ENCODE measurements at places on chromosomes 16 and 17. TPM values are rescaled to one million over a fixed set of nuclear protein-coding genes. Genes with fewer than 3 reads are reported as not detected.
A peak's percentile ranks its signal among the peaks of the same experiment; 100 is the strongest.

DNA sequence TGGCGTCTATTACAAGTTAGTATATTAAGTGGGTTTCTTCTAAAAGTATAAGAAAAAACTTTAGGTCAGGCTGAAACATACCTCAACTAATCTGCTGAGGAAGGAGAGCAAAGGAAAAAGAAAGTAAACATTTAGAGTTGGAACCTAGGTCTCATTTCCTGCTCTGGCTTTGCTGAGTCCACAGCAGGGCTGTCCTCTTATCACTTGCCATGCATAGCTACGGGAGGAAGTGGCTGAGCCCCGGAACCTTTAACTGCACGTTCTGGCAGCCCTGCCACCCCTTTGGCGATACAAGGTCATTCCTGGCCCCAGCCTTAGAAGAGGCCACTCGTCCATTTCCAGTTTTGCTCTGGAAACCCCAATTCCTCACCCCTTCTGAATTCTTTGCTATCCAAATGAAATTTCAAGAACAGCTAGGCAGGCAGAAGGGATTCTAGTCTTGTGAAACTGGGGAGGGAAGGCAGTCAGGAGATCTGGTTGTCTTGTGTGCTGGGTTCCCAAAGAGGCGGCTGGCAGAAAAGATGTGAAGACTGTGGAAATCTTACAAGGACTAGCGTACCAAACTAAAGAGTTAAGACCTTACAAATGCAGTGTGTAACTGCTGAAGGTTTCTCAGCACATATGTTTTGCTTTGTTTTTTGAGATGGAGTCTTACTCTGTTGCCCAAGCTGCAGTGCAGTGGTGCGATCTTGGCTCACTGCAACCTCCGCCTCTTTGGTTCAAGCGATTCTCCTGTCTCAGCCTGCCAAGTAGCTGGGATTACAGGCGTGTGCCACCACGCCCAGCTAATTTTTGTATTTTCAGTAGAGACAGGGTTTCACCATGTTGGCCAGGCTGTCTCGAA is 19.1 kb downstream of the WIPI1 start:
- peak; percentile 62 for DNase-seq

GRCh38 chr16:46745617-46746016 is 2.5 kb downstream of the MYLK3 start:
- no peak for DNase-seq

DNA sequence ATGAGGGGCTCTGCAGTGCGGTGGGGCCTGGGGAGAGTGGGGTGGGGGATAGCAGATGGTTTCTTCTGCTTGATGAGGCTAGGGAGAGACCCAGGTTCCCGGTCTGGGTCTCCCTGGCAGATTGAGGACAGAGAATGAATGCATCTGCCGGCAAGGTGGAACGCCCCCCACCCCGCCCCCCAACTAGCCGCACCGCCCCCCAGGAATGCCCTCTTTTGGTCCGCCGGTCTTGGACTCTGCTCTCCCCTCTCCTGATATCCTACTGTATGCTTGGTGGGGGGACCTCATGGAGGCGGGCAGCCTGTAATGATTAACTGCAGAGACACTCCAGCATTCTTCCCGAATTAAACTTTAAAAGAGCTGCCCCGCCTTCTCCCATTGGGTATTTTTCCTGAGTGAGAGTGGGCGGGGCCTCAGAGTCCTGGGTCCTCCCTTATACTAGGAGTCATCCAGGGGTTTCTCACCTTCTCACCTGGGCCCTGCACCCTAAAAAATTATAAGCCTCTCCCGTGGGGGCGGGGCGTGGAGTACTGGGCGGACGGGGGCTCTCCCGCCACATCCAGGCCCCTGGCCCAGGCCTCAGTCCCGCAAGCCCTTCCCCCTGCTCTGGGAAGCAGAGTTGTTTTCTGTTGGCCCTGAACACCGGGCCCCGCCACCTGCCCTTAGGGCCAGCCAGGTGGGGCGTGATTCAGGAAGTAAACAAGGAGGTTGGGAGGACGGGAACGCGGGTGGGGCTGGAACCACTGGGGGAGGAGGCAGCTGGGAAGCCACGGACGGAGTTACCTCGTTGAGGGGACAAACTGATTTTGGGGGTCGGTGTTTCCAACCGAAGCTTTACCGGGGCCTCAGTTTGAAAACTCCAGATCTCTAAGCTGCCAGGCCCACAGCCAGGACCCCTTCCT is 1.5 kb downstream of the GRB7 start:
- peak; percentile 35 for DNase-seq

DNA sequence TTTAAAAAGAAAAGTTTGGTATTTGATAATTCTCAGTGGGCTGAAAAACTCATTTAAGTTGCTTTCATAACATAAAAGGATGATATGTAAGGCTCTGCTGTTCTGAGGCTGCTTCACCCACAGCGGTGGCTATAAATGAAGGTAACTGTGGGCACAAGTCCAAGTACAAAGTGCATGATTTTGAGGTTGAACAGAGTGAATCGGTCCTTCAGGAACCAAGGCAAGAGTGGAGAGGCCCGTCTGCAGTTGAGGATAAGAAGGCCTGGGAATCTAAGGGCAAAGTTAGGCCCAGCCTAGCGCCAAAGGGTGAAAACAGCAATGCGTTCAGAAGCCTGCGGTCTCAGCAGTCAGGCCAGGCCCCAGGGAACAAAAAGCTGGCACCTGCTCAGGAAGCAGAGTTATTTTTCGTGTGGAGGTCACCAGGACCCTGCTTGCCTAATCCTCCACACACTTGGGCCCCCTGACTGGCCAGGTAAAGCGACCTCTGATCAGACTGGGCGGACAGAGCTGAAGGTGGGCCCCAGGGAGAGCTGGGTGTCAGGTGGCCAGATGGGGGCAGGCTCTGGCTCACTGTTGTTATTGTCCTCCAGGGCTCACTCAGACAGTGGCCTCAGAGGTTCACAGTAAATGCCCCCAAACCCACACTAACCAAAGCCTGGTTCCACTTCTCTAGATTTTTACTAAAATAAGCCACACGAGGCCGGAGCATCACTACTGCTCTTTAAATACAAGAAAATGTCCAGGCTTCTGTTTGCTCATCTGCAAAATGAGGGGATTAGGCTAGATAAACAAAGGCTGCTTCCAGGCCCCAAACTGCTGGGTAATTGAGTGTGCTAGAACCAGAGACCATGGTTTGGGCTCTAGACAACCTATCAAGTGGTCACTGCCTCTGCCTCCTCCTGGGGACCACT is 46.5 kb downstream of the TEX2 start:
- peak; percentile 57 for DNase-seq

GRCh38 chr16:62036101-62036801 is at the start of gene CDH8:
CDH8 (minus strand) TSS chr16:62036438; CDS start chr16:62021403, 15,035 bp downstream.
- DNase-seq, result peak; percentile 30

- DNase-seq, result no peak
Observed at GRCh38 chr16:53078765-53079485, 24.1 kb downstream of the CHD9 start.

DNA sequence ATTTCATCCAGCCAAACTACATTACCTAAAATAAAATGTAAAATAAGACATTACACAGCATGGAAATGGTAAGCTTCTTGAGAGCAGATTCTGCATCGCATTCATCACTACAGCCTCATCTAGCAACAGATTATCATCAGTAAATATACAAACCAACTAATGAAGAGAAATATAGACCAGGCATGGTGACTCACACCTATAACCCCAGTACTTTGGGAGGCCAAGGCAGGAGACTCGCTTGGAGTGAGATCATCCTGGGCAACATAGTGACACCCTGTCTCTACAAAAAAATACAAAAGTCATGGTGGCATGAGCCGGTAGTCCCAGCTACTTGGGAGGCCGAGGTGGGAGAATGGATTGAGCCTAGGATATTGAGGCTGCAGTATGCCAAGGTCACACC is 19.9 kb downstream of the NCBP3 start:
- DNase-seq, result no peak

GRCh38 chr16:17377360-17378324 is 93.1 kb downstream of the XYLT1 start:
- DNase-seq, result no peak

GRCh38 chr17:72725433-72726068 is 366.9 kb downstream of the SLC39A11 start:
- peak; percentile 60 for DNase-seq

GRCh38 chr16:81469710-81470535 is 25.3 kb downstream of the CMIP start:
- no peak for DNase-seq

DNA sequence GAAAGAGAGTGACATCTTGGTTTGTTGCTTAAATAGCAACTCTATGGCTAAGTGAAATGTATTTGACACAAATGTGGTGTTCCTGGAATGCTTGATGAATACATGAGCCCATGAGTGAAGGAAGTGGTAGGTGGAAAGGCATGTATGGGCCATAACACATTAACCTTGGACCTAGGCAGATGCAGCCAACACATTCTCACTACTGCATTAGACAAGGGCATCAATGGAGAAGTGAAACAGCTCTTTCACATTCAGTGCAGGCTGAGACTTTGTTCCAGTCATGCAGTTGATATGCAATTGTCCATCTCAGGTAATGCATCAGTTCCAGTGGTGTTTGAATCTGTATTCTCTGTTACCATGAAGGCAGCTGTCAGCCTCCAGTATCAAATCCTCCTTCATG is 133.6 kb downstream of the HS3ST3B1 start:
- no peak for DNase-seq

- DNase-seq, result no peak
Observed at GRCh38 chr17:78600181-78600721, 23.1 kb upstream of the DNAH17 start.

GRCh38 chr17:27793906-27794569 is 6.3 kb downstream of the NOS2 start:
- no peak for DNase-seq

- DNase-seq, result peak; percentile 86
Observed at GRCh38 chr17:48593840-48594537, 410 bp upstream of the HOXB5 start.

DNA sequence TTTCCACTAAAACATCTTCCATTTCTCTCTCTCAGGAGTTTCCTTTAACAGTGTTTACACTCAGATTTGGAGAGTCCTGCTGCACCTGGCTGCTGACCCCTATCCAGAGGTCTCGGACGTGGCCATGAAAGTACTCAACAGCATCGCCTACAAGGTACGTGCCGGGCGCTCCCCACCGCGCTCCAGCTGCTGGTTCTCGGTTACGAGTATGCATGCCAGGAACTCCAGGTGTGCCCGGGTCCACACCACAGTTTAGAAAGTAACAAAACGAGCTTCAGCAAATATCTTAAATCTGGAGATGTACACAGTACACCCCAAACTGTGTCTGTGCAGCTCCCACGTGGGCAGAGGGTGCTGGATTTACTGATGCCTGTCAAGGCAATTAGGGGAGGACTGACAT is 82.9 kb upstream of the CHMP6 start:
- DNase-seq, result peak; percentile 6

DNA sequence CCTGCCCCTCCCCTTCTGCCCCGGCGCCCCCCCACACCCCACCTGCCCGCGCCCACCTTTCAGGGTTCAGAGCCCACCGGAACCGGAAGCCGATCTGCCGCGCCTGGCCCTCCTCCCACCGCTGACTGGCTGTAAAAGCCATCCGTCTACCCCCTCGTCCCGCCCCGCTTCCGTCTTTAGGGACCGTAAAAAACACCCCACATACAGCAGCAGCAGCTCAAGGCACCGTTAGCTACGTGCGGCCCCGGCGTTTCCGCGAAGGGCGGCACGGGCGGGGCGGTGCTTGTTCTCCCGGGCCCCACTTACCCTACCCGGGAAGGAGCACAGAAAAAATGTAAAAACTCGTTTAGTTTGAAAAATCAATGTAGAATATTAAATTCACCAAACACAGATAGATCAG is at the start of gene MRPL28:
Gene MRPL28 (minus strand): TSS at position 96 of the 400 bp plus-strand sequence. CDS start 320 bp downstream, outside the sequence.
- peak; percentile 97 for DNase-seq

- DNase-seq, result no peak
Observed at GRCh38 chr17:32356750-32357149, 6.8 kb downstream of the ZNF207 start.

DNA sequence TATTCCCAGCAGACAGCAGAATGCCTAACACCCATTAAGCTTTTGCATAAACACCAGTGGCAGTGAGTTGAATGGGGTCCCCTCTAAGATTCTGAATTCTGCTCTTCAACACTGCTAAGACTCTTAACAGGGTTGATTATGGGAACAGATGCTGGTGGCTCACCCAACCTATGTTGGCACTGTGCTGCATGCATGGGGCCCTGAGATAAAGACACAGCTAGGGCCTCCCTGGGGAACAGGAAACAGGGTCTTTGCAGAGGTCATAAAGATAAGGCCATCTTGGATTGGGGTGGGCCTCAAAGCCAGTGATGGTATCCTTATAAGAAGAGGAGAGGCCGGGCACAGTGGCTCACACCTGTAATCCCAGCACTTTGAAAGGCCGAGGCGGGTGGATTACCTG is 190.8 kb downstream of the SLC39A11 start:
- no peak for DNase-seq

GRCh38 chr17:70776441-70776840 is 607.1 kb downstream of the KCNJ2 start:
- DNase-seq, result no peak

- DNase-seq, result no peak
Observed at GRCh38 chr17:57489321-57489720, 233.0 kb downstream of the MSI2 start.

- no peak for DNase-seq
Observed at GRCh38 chr17:73130977-73131376, 33.8 kb upstream of the SSTR2 start.

- DNase-seq, result no peak
Observed at GRCh38 chr16:85759631-85760419, 8.9 kb upstream of the C16orf74 start.

GRCh38 chr17:34382621-34383124 is 19.6 kb upstream of the CCL1 start:
- DNase-seq, result no peak

DNA sequence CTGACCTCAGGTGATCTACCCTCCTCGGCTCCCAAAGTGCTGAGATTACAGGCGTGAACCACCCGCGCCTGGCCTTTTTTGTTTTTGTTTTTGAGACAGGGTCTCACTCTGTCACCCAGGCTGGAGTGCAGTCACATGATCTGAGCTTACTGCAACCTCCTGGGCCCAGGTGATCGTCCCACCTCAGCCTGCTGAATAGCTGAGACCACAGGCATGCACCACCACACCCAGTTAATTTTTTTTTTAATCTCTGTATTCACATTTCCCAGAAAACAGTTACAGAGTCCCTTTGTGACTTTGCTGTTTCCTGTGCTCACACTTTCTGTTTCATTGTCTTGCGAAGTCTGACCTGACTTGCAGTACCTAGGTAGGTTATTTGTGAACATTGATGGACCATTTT is 2.7 kb downstream of the CLUAP1 start:
- peak; percentile 10 for DNase-seq

Gene DHRS11
- total RNA-seq, result 13.9 TPM

Gene PLXDC1
- total RNA-seq, result 14.1 TPM

Gene TOX3
- not detected for total RNA-seq

Gene HCFC1R1
- 53.5 TPM for total RNA-seq

Gene SKA2
- 32.7 TPM for total RNA-seq

Gene OTOA
- total RNA-seq, result not detected

Gene PABPN1L
- not detected for total RNA-seq

Gene SLC13A5
- total RNA-seq, result not detected

Gene ZG16B
- not detected for total RNA-seq

Gene P2RX5
- 13.0 TPM for total RNA-seq

Gene SALL1
- total RNA-seq, result 0.46 TPM

Gene CYGB
- total RNA-seq, result 34.2 TPM

Gene ABCC3
- 0.43 TPM for total RNA-seq

Gene DYNLL2
- total RNA-seq, result 81.5 TPM

Gene SLC5A10
- not detected for total RNA-seq

Gene VEZF1
- 73.7 TPM for total RNA-seq

Gene TP53TG3F
- total RNA-seq, result not detected

Gene KRTAP2-1
- total RNA-seq, result not detected

Gene C17orf100
- 0.48 TPM for total RNA-seq

All from Right ventricle myocardium superior (tissue), 1 donor.